Hippocampal formation (tissue), 2 donors: ENCODE measurements at places on chromosomes 5 and 9.

- DNase-seq = no peak
Observed at GRCh38 chr5:84218546-84218945, 166.1 kb downstream of the EDIL3 start.

DNA sequence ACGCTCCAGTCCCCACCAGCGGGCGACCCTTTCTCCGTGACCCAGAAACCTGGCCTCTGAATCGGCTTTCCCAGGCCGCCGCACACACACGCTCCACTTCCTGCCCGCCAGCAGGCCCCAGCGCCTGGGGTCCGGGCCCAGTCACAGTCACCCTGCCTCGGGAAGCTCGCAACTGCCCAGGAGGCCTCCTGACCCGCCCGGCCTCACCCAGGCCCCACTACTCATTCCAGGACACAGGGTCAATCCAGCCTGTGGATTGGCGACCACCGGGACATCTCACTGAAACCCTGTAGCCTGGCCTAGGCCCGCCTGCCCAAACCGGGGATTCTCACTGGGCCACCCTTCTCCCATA lies 2.7 kb upstream of the IRX4 start:
- no peak for DNase-seq

DNA sequence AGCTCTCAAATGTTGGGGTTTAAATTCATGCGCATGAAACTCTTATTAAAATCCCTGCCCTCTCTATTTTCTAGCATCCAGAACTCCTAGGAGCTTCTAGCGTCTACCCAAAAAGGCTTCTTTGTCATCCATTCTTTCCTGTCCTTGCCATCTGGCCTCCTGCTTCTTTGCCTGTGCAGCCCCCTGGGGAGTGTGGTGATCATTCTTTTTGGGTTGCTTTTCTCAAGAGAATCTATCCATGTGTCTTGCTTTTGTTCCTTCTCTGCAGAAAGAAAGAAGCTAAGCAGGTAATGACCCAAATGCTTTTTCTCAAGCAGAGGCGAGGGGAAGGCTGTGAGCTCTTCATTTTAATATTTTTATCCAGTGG lies 26.6 kb downstream of the SKP2 start:
- DNase-seq = no peak

DNA sequence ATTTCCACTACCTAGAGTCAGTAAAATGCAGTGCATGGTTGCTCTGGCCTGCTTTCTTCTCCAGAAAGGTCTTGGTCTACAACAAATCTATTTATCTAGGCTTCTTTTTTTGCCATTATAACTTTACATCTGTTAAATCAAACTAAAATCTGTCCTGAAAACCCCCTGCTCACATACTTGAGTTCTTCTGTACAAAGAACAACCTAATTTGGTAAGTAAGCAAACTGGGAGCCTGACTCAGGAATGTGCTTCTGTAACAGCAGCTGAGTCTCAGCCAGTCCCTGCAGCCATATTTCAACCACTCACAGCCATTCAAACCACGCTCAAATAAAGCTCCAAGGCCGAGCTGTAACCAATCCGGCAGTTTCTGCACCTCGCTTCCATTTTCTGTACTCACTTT lies 95.8 kb downstream of the PLPP1 start:
- peak; percentile 30 for DNase-seq

- DNase-seq = peak; percentile 36
Observed at GRCh38 chr5:123787635-123788034, 275.7 kb downstream of the CSNK1G3 start.

DNA sequence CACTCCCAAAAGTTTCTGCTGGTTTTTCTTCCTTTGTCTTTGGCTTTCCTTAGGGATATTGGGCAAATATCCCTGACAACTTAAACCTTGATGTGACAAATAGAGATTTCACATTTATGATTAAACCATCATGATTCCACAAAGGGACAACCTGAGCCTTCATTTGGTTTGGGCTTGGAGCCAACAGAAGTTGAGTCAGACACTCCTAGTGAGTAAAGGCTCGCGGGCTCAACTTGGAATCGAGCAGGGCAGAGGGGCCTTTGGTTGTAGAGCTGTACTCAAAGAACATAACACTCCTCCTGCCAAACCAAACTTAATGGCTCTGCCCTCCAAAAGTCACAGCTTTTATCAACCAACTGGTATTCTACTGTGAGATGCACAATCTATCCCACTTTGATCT lies 290.2 kb upstream of the MAP3K1 start:
- DNase-seq = no peak

DNA sequence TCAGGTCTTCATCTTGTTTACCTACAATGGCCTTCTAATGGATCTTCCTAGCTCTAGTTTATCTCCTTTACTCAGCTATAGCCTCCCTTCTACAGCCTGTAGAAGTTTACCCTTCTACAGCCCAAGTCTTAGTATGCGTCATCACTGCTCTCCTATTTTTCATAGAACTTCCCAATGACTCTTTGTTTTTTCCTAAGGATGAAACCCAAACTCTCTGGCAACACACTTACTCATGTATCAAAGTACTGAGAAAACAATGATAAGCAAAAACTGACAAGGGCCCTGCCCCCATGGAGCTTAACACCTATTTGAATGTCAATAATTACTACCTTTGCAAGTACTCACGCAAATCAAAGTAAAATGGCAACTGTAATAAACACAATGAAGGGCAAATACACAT lies 33.7 kb downstream of the LEAP2 start:
- DNase-seq = no peak

DNA sequence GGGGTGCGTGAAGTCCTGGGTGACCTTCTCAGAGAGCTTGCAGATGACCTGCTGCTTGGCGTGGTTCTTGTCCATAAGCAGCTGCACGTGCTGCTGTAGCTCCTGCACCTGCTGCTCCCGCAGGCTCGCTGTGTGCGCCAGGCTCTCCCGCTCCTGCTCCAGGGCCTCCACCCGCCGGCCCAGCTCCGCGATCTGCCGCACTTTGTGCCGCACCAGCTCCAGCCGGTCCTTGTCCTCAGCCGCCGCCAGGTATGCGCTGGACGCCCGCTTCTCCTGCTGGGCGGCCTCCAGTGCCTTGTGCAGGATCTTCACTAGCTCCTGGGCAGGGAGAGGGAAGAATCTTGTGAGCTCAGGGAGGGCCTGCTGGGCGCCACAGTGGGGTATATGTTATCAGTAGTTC lies 28.5 kb upstream of the CORO2A start:
- no peak for DNase-seq

- no peak for DNase-seq
Observed at GRCh38 chr9:113247640-113248039, 26.3 kb downstream of the SLC31A1 start.

DNA sequence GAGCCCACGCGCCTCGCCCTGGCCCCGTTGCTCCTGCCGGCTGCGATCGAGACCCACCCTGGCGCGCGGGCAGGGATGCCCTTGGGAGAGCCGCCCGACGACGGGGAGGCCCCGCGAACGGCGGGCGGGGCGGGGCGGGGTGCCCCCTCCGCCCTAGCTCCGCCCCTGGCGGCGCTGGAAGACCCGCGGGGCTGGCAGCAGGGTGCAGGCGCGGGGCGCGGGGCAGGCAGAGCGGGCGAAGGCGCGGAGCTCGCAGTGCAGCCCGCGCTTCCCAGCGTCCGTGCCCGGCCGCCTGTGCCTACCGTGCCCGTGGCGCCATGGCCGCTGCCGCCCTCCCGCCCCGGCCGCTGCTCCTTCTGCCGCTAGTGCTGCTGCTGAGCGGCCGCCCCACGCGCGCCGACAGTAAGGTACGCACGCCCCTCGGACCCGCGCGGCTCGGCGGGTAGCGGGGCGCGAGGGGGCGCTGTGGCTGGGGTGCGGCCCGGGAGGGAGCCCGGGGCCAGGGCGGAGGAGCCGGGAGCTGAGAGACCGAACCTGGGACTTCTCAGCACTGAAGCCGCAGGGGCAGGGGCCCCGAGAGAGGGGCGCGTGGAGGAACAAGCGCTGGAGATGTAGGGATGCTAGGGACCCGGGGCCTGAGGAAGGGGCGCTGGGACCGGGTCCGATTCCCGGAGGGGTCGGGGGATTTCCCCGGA lies at the start of gene OLFML2A:
TSS of gene OLFML2A (plus strand) at position 180 of the 695 bp plus-strand sequence. CDS start at position 318, 138 bp downstream.
- DNase-seq = no peak

DNA sequence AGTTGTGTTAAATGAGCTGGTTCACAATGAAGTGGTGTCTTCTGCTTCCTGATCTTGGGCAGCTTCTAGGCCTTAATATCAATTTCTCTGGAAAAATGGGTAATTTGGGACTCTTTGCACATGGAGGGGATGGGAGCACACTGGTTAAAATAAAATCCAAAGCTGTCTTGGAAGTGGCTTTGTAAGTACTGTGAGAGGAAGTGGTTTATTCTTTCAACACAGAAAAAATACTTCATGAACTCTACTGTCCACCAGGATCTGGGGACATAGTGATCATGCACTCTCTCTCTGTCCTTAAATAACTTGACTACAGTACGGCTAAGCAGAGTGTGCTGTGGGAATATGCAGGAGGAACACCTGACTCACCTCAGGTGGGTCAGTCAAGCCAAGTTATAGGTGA lies 2.4 kb downstream of the PCYOX1L start:
- DNase-seq = no peak

- DNase-seq = peak; percentile 4
Observed at GRCh38 chr9:98775831-98776441, 20.4 kb downstream of the ANKS6 start.

DNA sequence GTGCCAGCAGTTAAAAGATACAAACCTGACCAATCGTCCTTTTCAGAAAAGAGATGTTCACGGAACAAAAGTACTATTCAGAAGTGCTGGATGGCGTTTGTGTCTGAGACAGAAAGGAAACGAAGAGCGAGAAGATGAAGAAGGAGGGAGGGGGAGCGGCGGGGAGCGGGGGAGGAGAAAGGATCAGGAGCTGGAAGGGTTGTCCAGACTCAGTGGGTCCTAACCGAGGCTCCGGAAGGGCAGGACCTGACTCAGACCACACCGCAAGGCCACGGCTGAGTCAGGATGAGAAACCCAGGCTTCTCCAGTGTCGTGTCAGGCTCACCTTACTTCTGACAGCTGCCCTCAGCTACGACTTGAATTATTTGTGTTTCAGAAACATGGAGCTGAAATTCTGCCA lies 46.2 kb downstream of the PAX5 start:
- DNase-seq = no peak

DNA sequence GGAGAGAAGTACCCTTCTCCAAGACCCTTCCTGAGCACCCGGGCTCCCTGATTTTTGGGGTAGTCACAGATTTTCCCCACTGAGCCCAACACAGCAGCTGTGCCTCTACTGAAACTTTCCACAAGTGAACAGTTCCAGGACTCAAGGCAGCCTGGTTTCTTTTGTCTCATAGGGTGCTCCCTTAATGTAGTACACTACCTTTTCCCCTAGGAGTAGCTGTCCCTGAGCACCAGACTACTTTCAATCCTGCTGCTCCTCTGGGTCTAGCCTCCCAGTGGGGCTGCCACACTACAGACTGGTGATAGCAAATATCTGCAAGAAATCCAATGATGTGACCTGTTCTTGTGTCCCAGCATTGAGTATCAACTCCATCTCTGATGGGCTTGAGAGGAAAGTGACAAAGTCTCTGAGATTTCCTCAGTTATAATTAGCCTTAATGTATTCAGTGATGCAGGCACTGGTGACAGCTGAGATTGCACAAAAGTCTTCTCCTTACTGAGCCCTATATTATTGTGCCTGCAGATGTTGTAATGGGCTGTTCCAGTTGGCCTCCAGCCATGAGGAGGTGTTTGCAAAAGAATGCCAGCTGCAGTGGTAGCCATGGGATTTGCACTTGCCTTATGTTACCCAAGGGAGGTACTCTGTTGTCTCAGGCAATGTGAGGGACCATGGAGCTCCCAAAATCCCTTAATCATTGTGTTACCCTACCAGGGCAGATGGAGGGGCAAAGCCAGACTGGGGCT lies 1802.5 kb downstream of the EFNA5 start:
- no peak for DNase-seq

GRCh38 chr5:139808481-139809330 lies 13.1 kb downstream of the PSD2 start:
- DNase-seq = no peak

DNA sequence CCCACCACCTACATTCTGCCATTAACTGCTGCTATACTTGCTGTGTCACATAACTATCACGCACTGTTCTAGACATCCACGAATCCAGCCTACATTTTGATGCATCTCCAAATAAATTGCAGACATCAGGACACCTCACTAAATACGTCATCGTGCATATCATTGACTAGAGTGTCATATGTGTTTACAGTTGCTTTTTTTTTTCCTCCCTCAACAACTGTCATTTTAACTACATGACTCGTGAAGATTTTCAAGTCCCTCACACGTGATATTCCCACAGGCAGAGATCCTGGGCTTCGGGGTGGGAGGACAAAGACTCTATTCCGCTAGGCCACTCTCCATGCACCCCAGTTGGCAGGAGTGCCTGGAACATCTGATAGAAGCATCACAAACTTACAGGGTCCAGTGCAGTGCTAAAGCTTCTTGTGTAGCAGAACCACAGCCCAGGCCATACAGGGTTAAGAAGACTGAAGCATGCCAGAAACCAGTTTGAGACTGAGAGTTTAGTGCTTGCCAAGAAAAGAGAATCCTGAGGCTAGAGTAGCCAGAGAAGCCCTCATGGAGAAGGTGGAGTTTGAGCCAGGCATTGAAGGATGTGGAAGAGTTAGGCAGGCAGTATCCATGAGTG lies 1.1 kb downstream of the PCYOX1L start:
- no peak for DNase-seq

GRCh38 chr5:103232393-103232999 lies 26.1 kb upstream of the MACIR start:
- no peak for DNase-seq
